Stimulated activated CD4-positive, alpha-beta T cell treated with anti-CD3 and anti-CD28 coated beads, Interleukin-1b, Interleukin-23, amount 100 ng/mL, for 24 hours (primary cell): ENCODE measurements at places on chromosomes 16 and 17.

GRCh38 chr17:40453881-40454612 is 10.8 kb downstream of the IGFBP4 start:
- DNase-seq: no peak

DNA sequence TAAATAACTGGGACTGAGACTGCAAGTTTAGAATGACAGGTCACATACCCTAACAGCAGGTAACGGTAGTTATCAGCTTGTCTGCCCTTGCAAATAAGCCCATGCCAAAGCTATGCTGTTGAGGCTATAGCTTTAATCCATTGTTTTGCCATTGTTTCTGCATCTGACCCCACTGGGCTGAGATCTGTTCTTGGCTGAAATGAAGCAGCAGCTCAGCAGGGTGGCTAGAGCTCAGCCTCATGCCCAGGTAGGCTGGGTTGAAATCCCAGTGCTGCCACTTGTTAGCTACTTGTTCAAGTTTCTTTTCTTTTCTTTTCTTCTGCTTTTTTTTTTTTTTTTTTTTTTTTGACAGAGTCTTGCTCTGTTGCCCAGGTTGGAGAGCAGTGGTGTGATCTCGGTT is 40.1 kb downstream of the NKD1 start:
- DNase-seq: no peak

- DNase-seq: no peak
These were observed 2.5 kb upstream of the STARD3 start for GRCh38 chr17:39634384-39634871.

- no peak for DNase-seq
These were observed 5.7 kb downstream of the GOSR2 start for GRCh38 chr17:46928467-46929261.

GRCh38 chr17:16329519-16330271 is 23.6 kb downstream of the CENPV start:
- DNase-seq: no peak

- DNase-seq: no peak
These were observed 38.4 kb downstream of the RANBP10 start for GRCh38 chr16:67767953-67768352.

- DNase-seq: no peak
These were observed 16.7 kb downstream of the SALL1 start for GRCh38 chr16:51134269-51134812.

- DNase-seq: no peak
These were observed 81.0 kb downstream of the VPS53 start for GRCh38 chr17:633641-634101.

DNA sequence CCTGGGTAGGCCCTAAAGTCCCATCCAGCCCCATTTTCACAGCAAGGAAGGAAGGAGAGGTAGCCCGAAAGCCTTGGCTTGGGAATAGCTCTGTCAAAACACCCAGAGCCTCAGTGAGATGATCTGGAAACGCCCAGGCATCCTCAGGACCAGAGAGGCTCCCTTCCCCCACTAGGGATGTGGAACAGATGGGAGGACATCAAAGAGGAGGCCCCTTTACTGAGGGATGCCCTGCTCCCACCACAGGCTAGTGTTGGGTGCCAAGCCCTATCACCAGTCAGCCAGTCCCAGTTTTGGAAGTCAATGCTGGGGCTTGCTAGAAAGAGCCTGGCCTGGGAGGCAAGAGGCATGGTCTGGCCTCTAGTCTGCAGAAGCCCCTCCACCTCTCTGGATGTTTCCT is 4.7 kb downstream of the TPPP3 start:
- DNase-seq: no peak

DNA sequence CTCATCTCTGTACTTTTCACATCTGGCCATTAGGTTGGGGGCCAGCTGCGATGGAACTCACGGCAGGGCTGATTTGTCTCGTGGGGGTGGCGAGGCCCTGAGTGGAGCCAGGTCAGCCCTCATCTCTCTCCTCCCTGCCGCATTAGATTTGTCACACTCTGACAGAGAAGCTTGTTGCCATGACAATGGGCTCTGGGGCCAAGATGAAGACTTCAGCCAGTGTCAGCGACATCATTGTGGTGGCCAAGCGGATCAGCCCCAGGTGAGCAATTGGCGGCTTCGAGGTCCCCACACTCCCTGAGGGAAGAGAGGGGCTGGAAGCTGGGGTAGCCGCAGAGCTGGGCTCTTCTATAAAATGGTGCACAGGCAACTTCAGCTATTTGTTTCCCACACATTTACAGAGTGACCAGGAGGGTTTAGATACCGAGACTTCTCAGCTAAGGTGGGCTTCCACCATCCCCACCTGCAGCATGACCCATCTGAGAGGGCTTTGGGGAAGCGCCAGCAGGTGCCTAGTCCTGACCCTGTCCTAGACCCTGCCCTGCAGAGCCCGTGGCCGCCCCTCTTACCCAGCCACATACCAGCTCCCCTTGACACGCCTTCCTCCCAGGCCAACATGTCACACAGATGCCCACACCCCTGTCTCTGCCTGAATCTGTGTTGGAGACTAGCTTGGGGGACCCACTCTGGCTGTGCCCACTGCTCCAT is 8.4 kb downstream of the TMEM98 start:
- no peak for DNase-seq

DNA sequence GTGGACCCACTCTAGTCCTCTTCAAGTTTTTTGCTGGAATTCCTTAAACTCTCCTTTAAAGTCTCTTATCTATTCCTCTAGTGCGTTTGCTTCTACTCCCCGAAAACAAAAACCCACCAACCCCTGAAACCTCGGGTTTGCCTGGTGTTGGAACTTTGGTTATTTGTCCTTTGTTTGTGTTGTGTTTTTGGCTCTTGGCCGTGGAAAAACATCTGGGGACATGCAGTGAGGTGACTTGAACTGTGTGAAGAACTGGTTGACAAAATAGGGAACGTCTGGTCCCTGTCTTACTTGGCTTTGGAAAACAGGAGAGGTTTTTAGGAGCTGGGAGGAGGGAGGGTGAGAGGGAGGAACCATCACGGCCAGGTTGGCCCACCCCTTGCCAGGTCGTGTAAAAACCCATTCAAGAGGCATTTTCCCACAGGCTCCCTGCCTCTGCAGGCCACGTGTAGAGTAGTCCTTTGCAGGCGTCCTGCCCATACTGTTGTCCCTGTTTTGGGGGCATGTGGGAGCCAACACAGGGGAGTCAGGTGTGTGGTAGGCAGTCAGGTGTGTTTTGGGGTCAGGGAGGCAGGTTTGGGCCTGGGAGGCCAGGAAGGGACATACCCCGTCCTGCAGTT is 169.3 kb downstream of the RAB11FIP4 start:
- DNase-seq: no peak

DNA sequence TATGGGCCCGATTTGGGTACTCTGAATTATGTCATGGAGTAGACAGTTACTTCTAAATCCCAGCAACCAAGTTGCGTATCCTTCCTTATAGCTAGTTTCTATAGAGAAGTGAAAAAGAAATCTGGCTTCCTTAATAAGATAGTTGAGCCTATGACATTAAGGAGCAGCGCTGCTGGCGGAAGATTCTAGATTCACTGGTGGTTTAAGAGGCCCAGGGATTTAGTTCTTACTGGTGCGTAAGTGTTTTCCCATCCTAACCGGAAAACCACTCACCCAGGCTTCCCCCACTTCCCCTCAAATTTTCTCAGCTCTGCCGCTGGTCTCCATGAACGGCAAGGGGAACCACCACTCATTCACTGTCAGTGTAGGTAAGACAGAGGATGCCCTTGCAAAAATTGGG is 230.4 kb downstream of the CPPED1 start:
- DNase-seq: no peak

DNA sequence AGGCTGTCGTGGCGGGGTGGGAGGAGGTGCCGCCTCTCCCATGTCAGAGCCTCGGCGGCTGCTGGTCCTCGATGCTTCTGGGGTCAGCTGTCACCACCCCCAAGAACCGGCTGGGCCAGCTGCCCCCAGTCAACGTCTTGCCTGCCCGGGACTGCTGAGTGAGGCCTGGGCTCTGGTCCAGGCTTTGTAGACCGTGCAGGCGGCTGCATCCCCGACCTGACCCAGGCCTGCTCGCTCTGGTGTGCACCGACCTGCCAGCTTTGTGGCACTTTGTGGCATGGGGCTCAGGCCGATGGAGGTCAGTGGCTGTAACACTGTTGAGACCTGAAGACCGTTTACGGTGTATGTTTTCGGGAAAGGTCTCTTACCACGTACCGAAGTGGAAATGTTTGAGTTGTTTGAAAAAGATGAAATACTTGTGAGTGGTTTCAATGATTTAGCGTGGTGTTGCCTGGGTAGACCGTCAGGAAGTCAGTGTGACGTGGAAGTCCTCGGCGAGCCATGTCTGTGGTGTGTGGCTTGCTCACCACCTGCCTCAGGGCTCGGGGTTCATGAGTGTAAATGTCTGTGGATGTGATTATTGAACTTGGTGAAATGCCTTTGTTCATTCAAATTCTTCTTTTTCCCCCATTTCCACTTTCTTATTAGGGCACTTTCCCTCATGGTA is 53.2 kb upstream of the ZNF750 start:
- DNase-seq: no peak

DNA sequence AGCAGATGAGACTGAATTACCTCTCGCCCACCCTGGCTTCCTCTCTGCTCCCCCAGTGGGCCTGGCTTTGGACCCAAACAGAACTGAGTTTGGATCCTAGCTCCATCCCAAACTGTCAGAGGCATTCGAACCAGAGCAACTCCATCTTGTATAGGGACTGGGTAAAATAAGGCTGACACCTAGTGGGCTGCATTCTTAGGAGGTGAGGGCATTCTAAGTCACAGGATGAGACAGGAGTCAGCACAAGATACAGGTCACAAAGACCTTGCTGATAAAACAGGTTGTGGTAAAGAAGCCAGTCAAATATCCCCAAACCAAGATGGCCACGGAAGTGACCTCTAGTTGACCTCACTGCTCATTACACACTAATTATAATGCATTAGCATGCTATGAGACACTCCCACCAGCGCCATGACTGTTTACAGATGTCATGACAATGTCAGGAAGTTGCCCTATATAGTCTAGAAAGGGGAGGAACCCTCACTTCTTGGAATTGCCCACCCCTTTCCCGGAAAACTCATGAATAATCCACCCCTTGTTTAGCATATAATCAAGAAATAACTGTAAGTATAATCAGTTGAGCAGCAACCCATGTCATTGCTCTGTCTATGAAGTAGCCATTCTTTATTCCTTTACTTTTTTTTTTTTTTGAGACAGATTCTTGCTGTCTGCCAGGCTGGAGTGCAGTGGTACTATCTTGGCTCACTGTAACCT is 44.4 kb downstream of the LYRM1 start:
- no peak for DNase-seq

- DNase-seq: no peak
These were observed 155.1 kb downstream of the C16orf95 start for GRCh38 chr16:87161822-87162676.

- no peak for DNase-seq
These were observed 170.8 kb upstream of the FAM20A start for GRCh38 chr17:68771867-68772515.

GRCh38 chr16:81229811-81230210 is 8.7 kb upstream of the BCO1 start:
- no peak for DNase-seq
